ENCODE measurements at places on chromosomes 3 and 15.

DNA sequence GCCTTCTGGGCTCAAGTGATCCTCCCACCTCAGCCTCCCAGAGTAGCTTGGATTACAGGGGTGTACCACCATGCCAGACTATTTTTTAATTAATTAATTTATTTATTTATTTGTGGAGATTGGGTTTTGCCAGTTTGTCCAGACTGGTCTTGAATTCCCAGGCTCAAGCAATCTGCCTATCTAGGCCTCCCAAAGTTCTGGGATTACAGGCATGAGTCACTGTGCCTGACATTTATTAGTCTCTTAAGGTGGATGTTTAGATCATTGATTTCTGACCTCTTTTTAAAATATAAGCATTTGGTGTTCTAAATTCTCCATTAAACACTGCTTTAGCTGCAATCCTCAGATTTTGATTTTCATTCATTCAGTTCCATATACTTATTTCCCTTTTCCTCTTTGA is 15.6 kb downstream of the FBXW12 start:
- DNase-seq = no peak

DNA sequence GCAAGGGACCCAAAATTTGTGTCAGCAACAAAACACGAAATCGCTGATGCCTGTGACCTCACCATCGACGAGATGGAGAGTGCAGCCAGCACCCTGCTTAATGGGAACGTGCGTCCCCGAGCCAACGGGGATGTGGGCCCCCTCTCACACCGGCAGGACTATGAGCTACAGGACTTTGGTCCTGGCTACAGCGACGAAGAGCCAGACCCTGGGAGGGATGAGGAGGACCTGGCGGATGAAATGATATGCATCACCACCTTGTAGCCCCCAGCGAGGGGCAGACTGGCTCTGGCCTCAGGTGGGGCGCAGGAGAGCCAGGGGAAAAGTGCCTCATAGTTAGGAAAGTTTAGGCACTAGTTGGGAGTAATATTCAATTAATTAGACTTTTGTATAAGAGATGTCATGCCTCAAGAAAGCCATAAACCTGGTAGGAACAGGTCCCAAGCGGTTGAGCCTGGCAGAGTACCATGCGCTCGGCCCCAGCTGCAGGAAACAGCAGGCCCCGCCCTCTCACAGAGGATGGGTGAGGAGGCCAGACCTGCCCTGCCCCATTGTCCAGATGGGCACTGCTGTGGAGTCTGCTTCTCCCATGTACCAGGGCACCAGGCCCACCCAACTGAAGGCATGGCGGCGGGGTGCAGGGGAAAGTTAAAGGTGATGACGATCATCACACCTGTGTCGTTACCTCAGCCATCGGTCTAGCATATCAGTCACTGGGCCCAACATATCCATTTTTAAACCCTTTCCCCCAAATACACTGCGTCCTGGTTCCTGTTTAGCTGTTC is 34.9 kb downstream of the CHDH start:
- DNase-seq = no peak

GRCh38 chr3:66485291-66485968 is 15.4 kb downstream of the LRIG1 start:
- DNase-seq = no peak

DNA sequence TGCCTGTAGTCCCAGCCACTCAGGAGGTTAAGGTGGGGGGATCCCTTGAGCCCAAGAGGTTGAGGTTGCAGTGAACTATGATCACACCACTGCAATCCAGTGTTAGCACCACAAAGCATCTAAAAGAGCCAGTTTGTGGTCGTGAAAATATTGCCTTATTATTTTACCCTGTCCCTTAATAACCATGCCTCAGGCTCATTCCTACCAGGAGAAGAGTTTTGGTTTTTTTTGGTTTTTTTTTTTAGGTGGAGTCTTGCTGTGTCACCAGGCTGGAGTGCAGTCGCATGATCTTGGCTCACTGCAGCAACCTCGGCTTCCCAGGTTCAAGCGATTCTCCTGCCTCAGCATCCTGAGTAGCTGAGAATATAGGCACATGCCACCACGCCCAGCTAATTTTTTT is 17.9 kb upstream of the AVEN start:
- DNase-seq = no peak

- no peak for DNase-seq
These were observed 36.2 kb downstream of the AP4E1 start for GRCh38 chr15:50944672-50945071.

DNA sequence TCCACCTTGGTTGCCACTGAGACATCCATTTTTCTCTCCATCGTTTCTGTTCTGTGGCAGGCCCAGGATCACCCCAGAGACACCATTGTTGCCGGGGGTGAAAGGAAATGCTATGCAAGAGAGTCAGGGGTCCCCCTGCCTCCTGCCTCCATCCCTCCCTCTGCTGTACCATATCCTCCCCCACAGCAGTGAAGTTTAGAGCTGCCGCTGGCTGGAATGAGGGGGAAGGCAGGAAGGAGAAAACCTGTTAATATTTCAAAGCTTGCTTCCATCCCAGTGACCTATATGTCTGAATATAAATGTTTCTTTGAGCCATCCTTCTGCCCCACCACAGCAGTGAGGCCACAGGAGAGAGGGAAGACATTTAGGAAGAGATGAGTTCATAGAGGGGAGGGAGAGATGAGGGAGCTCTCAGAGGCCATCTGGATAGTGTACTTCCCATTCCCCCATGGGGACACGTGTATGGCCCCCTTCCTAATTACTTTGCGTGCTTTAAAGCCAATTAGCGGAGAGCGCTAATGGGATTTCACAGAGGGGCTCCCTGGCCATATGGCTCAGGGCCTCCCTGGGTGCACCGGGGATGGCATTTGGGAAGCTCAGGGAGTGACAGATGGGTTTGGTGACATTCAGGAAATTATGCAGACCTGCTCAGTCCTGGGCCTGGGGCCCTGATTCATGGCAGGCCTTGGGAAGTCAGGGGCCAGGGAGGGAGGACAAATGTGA is 40.4 kb upstream of the CHRNB4 start:
- DNase-seq = no peak

GRCh38 chr15:60685346-60685937 is 206.5 kb upstream of the ICE2 start:
- DNase-seq = no peak

DNA sequence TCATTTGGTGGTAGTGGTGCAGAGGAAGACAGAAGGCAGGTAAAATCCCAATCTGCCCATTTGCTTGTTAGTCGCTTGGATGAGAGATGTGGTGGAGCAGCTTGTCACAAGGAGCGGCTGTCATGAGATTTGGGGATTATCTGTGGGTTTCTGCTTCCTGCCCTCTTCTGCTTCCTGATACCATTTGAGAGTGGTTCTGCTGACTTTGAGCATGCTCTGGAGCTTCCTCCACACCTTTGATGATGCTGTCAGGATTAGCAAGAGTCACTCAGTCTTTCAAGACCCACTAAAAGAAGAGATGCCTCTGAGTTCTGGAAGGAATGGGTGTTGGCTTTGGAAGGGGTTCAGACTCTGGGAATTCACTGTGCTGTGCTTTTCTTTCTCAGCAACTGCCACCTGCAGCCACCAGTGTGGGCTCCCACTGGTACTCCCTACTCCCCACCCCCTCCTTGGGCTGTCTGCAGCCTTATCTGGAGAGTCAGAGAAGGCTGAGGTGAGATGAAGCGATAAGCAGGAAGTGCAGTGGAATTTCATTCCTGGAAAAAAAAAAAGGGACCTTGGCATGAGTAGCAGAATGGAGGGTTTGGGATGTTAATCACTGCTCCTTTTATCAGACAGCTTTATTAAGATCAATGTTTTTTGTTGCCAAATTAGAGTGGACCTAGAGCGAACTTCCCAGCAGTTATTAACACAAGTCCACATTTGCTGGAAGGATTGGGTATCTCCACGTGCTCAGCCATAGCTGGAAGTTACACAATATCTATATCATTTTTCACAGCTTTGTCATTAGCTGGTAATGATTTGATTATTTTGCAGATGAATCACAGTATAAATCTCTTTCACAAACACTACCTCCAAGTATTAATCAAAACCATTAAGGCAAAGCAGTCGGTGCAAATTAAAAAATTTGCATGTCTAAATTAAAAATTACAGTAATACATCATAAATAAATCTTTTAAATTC is 233.0 kb upstream of the SATB1 start:
- DNase-seq = no peak

DNA sequence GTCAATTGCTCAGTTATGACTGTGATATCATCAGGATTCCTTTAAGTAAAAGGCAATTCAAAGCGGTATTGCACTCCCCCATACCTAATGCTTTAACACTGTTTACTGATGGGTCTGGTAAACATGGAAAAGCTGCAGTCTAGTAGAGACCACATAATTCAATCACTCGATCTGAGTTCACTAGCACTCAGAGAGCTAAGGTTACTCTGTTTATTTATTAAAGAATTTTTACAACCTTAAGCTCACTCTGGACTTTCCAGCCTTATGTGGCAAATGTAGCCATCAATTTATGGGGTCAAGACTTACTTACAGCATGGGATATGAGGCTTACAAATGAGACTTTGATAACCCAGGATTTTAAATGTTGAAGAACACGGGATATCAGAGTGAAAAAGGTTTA is 18.4 kb upstream of the CCR2 start:
- DNase-seq = no peak

DNA sequence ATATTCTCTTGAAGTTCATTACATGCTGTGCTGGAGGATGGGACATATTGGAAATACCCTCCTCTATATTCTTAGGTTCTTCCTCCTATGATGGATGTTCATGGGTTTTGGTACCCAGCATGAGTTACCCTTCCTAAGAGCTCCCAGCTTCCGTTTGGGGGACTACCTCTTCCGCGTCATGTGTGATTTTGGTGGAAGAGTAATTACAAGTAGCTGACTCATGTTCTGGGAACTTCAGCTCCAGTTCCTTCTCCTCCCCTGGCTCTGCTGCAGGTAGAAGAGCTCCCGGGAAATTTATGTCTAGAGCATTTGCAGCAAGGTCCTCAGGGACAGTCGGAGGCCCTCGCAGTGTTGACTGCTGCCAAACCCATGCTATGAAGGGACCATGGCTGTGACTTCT is 208.8 kb upstream of the IL12A start:
- DNase-seq = no peak

- no peak for DNase-seq
These were observed 84.6 kb downstream of the TMCO5A start for GRCh38 chr15:38019066-38019465.

Data from GM12891 (cell line).